Hematopoietic multipotent progenitor cell treated with erythropoietin and hydrocortisone succinate and interleukin-3 and kit ligand, for 17 days (in vitro differentiated cells): ENCODE measurements at places on chromosomes 12 and 14.
A peak's percentile ranks its signal among the peaks of the same experiment; 100 is the strongest.

DNA sequence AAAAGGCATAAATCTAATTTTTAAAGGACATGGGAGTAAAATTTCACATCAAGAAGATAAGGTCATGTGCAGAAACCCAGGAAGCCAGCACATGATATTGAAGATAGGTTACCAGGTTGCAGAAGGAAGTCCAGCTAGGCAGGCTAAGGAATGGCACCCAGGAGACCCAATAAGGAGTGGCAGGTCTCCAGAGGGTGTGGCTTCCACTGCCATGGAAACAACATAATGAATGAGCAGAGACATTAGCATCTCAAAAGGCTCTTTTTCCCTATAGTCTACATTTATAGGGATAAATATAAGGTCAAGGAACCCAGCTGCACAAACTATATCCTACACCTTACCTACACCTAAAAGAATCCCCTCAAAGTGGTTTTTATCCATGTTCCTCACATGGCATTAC is 275.9 kb downstream of the RPS29 start:
- DNase-seq = no peak

DNA sequence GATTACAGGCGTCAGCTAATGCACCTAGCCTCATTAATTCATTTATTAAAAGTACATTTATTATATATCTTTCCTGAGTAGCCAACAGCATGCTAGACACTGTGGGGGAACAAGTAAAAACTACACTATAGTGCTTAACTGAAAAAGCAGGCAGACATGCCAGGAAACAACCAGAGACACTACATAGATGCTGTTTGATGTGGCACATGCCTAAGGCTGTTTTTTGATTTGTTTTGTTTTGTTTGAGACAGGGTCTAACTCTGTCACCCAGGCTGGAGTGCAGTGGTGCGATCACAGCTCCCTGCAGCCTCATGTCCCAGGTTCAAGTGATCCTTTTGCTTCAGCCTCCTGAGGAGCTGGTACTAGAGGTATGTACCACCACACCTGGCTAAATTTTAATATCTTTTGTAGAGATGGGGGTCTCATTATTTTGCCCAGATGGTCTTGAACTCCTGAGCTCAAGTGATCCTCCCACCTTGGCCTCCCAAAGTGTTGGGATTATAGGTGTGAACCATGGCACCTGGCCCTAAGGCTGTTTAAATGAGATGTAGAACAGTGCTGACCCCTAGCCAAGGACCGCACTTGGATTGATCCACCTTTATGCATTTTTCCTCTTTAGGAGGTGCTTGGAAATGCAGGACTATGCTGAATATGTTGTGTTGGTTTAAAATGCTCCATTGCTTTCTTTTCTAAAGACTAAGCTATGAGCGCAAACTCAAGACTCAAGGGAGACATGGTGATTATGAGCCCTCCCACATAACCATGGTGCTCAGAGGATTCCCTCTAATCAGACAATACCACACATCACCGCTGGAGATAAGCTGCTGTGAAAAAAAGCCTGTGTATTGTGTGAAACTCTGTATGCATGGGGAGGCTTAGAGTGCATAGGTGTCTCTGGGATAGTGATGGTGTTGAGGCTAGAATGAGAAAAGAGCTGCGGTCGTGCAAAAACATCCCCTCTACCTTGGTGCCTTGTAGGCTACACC is 10.5 kb upstream of the C14orf93 start:
- no peak for DNase-seq

DNA sequence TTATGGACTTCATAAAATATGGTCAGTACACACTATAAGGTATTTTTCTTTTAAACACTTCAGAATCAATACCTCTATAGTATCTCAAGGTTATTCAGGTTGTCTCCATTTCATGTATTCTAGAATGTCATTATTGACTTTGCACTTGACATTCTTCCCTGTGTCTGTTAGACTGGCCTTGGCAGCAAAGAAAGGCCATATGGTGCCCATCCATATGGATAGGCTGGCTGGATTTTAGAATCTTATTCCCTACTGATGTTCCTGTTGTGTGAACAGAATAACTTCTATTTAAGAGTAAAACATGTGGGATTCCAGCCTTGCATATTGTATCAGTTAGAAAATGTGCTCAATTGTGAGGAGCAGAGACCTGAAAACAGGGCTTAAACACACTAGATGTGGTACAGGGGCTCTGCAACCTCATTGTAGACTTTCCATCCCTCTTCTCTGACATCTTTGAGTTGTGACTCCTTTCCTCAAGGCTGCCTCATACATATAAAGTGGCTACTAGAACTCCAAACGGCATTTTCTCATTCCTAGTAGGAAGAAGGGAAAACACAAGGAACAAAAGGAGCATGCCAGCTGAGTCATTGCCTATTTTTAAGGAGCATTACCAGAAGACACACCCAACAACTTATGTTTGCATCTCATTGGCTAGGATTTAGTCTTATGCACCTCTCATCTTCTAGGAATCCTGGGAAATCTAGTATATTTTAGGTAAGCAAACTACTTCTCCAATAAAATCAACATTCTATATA is 221.2 kb upstream of the TMPO start:
- DNase-seq = no peak

GRCh38 chr14:95699412-95699811 is 13.2 kb downstream of the TCL1B start:
- DNase-seq = no peak

- no peak for DNase-seq
Measured at GRCh38 chr12:64427988-64428387, 23.8 kb downstream of the XPOT start.

- no peak for DNase-seq
Measured at GRCh38 chr14:33504246-33505099, 446.4 kb downstream of the EGLN3 start.

DNA sequence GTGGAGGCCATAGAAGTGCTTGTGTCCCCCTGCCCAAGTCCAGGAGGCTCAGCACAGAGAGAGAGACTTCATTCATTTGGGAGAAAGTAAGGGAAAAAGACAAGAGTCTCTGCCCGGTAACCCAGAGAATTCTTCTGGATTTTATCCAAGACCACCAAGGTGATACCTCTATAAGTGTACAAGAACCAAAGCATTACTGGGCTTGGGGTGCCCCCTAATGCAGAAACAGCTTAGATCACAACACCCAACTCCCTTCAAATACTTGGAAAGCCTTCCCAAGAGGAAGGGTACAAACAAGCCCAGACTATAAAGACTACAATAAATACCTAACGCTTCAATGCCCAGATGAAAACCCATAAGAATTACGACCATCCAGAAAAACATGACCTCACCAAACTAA is 119.7 kb upstream of the PDE3A start:
- no peak for DNase-seq

- no peak for DNase-seq
Measured at GRCh38 chr12:82327861-82328260, 30.3 kb downstream of the CCDC59 start.

DNA sequence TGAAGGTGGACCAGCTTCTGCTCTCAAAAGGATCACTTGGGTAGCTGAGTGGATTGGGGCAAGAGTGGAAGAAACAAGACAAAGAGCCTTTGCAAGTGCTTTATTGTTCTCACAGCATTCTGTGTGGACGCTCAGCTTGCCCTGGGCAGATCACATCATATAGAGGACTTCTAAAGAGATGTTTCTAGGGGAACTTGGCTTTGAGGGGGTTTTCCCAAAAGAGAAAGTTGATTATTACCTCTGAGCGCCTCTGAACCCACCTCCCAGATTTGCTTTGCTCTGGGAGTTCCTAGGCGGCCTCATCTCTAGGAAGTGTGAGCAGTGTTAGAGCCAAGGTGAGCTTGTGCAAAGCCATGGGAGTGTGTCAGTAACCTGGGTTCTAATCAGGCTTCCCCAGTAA is 81.7 kb downstream of the RIN3 start:
- no peak for DNase-seq

DNA sequence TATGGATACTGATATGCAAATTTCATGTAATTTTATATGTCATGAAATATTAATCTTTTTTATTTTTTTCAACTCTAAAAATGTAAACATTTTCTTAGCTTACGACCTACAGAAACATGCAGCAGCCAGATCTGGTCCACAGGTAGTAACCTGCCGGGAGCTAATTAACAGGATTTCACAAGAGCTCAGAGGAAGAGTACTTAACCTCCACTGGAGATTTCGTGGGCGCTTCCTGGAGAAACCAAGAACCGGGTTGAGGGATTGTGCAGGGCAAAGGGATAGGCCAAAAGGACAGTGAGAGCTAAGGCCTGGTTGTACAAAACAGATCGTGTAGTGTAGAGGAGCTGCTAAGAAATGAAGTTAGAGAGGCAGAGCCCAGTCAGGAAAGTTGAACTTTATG is 315.7 kb downstream of the PAWR start:
- no peak for DNase-seq

GRCh38 chr12:25337916-25338315 is 87.2 kb upstream of the KRAS start:
- DNase-seq = no peak

DNA sequence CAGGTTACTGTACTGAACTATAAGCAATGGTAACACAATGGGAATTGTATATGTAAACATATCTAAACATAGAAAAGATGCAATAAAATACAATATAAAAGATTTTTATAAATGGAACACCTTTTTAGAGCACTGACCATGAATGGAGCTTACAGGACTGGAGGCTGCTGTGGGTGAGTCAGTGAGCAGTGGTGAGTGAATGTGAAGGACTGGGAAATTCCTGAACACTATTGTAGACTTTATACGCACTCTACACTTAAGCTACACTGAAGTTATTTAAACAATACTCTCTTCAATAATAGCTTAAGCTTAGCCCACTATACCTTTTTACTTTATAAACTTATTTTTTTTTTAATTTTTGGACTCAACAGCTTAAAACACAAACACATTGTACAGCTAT is 313.5 kb downstream of the KCNC2 start:
- no peak for DNase-seq

DNA sequence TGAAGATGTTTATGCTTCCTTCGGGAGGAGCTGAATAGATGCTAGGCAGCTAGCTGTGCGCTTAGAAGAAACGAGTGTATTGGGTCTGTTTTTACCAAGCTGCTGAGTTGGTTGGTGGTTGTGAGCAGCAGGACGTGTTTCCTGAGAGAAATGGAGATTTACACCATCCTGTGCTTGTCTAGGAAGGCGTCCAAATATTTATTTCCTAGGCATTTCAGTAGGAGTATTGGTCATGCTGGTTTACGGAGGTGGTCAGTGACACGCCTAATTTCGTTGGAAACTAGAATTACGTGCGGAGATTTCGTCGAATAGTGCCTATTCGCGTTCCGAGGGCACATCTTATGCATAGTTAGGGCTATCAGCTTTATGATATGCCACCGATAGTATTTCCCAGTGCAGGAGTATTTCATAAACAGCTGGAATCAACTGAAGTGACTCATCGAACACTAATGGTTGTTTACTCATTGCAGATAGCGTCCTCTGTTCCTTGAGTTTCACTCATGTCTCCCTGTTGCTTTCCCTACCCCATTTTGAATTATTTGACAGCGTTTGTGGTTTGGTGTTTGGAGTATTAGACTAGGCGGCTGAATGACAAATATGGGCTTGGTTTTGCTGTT is 780 bp downstream of the TBC1D15 start:
- DNase-seq = peak; percentile 86

DNA sequence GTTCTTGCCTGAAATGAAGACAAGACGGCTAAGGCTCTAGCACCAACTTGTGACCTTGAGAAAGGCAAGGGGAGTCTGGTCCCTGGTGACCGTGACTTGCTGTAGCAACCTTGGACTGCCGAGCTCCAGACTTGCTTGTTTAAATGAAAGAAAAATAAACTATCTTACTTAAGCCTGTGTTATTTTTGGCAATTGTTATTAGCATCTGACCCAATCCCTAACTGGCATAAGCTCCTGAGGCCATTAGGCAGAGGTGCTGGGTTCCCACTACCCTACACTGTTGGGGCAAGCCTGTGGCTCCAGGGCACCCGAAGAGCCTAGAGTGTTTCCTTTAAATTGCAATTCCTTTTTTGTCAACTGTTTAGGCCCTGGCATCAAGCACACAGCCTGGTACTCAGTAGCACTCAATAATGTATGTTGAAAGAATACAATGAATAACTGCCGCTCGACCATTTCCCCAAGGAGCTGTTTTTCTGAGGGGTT is 106.9 kb upstream of the HIF1A start:
- DNase-seq = no peak

DNA sequence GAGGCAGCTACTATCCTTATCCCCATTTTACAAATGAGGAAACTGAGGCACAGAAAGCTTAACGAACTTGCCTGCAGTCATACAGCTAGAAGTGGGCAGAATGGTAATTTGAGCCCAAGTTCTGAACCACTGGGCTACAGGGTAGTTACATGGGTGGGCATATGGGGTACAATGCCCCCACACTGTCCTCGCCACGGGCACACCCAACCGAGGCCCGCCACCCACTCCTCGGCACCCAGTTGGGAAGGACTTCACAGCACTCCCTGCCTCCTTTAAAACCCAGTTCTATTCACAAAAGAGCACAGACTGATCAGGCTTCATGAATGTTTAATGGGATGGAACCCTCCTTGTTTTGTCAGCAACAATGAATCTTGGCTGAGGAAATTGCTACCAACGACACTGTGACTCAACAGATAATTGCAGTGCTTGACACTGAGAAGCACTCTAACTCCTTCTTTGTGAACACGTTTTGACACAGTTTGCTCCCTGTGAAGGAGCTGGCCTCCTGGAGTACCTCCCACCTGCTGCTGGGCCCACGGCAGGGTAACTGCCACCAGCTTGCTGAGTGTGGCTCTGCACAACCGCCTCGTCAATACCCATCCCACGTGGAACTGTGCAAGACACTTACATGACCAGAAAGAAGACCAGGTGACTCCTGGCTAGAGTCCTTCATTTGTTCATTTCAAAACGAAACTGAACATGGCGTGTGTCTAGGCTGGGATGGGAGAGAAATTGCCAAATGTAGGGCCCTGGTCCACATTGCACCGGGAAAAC is 63.5 kb downstream of the CLMN start:
- no peak for DNase-seq

- DNase-seq = no peak
Measured at GRCh38 chr12:52023976-52024688, 17.4 kb downstream of the TAMALIN start.

DNA sequence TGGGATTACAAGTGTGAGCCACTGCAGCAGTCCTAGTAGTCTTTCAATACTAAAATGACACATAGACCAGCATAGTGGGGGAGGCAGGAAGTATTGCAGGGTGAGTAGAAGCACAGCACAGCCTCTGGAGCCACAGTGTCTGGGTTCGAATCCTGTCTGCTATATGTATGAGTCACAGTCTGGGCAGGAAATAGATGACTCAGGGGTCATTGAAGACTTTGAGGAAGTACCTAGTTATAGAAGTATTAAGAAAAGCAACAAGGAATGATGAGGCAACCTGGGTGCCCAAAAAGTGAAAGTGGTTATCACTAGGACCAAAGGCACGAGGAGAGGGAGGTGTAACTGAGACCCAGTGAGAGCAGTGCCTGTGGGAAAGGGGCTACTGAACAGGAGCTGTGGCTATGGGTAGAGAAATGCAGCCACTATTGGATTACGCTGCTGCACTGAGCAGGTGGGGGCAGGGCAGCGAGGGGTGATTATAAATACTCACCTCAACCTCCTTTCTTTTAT is 124.0 kb downstream of the PDE3A start:
- no peak for DNase-seq
